Smooth muscle cell of the umbilical artery (primary cell): ENCODE measurements at places on chromosomes 5 and 9. TPM values are rescaled to one million over a fixed set of nuclear protein-coding genes. Genes with fewer than 3 reads are reported as not detected.

ZNF454 gene
- 3.6 and 4.0 TPM in 2 replicates for total RNA-seq

GARIN3 gene
- total RNA-seq = not detected in 2 replicates

EPB41L4B gene
- total RNA-seq = 0.09 TPM in 1 of 2 replicates, not detected in the other

KCNIP1 gene
- total RNA-seq = not detected in 2 replicates

LHX3 gene
- not detected in 2 replicates for total RNA-seq

ALAD gene
- total RNA-seq = 23.6 and 27.6 TPM in 2 replicates
